ENCODE measurements at places on chromosomes 1 and 21. TPM values are rescaled to one million over a fixed set of nuclear protein-coding genes. Genes with fewer than 3 reads are reported as not detected.

The PLEKHN1 gene
- 1.1 TPM for total RNA-seq

The NUP210L gene
- total RNA-seq: 0.05 TPM

The FMO1 gene
- not detected for total RNA-seq

The ERICH3 gene
- total RNA-seq: not detected

The HMGCS2 gene
- total RNA-seq: not detected

The LAX1 gene
- total RNA-seq: 20.6 TPM

The CLCA1 gene
- total RNA-seq: not detected

The CD1E gene
- not detected for total RNA-seq

GRCh38 chr21:34080710-34081109 is 7.3 kb downstream of the MRPS6 start:
- DNase-seq: no peak

DNA sequence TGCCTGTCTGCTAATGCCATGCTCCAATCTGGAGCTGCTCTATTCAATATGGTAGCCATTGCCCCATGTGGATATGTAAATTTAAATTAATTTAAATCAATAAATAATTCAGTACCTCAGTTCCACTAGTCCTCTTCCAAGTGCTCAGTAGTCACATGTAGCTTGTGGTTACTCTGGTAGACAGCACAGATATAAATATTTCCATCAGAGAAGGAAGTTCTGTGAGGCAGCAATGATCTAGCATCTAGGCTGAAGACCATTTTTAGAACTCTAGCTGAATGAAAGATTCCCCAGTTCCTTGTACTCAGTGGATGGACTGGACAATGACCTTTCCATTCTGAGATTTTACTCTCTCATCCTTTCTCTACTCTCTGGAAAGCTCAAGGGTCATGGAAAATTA is 25.8 kb upstream of the CAPZB start:
- no peak for DNase-seq

DNA sequence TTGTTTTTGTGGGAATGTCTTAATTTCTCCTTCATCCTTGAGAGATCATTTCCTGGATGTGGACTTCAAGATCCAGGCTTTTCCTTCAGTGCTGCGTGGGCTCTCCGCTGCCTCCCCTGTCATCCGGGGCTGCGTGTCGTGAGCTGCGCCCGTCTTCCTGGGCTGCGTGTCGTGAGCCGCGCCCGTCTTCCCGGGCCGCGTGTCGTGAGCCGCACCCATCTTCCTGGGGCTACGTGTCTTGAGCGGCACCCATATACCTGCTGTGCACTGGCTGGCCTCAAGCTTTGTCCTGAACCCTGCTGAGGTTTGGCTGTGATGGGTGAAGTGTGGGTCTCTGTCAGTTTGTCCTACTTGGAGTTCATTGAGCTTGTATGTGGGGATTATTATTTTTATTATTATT is 55.1 kb downstream of the PCNT start:
- DNase-seq: no peak

DNA sequence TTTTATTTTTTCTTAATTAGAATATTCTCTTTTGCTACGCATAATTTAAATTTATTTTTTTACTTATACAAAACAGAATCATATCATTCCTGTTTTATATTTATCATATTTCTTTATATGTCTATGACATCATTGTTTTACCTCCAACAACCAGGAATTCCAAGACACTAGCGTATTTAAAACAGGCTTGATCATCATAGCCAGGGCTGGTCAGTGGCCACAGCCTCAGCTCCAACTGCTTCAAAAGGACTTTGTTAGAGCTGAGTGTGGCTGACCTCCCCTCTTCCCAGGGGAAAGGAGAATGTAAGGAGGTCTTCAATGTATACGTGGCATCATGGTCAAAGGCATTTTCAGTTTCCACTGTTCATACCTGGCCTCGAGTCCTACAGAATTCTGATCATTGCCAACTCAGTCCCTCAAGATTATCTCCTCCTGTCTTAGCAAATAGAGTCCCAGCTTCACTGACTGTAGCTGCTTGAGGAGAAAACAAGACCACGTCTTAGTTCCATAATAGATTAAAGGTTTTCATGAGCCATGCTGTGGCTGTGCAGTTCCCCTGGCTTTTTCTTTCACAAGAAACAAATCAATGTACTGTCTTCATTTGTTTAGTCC is 444.0 kb downstream of the PTPRC start:
- no peak for DNase-seq

DNA sequence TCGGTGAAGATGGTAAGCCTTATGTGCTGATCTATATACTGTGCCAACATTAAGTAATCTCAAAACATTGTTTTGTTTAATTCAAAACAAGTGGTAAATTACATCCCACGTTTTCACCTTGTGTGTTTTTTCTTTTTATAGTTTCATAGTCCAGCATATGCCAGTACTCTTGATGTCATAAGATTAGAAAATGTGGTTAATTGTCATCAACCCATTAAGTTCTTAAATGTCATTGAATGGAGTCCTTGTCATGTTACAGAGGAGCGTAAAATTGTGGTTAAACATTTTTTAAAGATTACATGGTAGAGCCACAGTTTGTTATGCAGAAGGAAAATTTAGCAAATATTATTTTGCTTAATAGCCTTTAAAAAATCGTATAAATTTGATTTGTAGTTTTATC is 93.1 kb downstream of the FNBP1L start:
- DNase-seq: no peak

- no peak for DNase-seq
These were observed 7.3 kb downstream of the RAP1GAP start for GRCh38 chr1:21661886-21662285.

DNA sequence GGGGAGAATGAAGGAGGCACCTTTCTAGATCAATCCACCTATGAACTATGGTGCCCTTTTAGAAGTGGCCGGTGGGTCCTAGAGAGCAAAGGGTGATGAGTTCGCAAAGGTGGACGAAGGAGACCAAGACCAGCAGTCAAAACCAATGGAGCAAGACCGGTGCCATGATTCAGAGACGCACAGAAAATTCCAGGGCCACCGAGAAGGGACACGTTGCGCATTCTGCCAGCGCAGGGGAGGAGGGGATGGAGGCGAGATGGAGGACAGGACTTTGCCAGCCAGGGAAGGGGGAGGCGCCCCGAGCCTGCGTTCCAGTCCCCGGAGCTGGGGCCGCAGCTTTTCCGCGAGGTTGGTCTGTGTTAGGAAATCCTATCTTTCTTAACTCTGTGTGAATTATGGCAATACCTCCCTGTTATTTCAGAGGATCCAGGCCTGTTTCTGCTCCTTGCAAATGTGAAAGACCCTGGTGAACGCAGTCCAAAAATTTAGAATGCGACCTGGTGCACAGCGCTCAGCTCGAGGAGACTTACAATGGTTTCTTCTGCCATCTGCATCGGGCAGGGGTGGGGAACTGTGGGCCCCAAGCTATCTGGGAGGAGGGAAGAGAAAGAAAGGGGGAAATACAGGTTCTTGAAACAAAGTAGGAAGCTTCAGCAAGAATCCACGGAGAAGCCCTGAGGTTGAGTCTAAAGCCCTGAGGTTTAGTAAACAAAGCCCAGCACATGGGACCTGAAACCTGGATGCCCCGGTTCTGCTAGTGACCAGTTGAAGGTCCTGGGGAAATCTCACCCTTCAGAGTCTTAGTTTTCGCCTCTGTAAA is 129.4 kb downstream of the MRPS6 start:
- no peak for DNase-seq

- DNase-seq: no peak
These were observed 35.5 kb downstream of the ZBTB17 start for GRCh38 chr1:15940110-15941043.

DNA sequence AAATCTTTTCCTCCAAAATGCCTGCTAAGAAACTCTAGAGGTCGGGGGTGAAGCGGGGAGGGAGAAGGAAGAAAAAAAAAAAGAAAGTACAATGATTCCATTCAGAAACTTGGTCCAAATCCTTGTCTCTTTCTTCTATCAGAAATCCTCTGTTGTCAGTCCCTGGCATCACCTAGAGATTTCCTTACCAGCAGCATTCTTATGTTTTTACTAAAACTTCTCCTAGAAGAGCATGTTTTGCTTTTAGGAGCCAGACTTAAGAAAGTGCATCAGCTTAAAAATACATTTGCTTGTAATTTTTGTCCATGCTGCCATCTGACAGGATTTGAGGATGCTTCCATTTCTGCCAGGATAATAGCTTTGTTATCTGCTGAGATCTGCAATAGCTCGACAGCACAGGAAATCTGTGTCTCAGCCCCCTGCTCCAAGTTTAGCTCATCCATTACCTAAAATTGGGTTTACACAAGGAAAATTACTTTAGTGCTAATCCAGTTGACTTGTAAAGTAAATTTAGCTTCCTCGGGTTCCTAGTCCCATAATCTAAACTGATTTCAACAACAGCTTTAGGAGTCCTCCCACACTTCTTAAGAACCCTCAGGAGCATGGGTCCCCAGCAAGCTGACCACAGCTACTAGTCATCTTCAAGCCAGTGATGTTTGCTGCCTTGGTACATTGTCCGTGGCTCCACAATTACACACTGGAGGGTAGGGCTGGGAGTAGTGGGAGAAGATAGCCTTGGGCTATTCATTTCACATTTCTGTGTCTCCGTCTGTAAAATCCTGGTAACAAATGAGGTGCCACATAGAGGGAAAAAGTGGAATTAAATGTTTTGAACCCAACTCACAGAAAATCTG is 92.3 kb upstream of the UBE2U start:
- DNase-seq: no peak

GRCh38 chr1:1614204-1614953 is 921 bp upstream of the MIB2 start:
- peak; percentile 81 for DNase-seq

DNA sequence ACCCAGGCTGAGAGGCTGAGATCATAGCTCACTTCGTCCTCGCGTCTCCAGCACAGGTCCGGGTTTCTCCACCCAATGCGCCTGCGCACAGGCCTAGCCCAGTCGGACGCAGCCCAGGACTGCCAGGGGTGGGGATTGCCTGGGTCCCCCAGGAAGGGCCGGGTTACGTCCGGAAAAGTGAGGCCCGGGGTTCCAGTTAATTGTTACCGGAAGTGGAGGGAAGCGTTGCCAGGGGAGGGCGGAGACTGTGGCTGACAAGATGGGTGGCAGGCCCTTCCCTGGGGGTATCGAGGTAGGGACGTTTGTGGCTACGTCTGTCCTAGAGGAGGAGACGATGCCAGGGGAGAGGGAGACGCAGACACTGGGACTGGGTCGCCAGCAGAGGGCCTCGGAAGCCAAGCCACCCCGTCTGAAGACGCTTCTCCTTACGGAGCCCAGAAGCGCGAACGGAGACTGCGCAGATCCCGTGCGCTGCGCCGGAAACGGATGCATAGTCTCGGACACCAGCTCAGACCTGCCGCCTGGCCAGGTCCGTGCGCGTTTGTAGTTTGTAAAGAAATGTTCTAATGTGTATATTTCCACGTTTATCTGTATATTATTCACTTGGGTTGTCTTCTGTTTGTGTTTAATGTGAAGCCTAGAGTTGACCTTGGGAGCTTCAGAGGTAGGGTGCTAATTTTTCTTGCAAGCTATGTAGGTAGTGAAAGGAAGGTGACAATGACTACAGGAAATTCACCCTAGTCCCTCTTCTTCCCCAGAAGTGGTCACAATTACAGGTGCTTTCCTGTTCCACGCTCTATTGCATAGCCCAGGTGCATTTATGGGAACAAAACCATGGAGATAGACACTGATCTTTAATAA is 7.3 kb downstream of the RSRP1 start:
- peak; percentile 96 for DNase-seq

GRCh38 chr1:36560177-36560576 is 77.5 kb upstream of the CSF3R start:
- DNase-seq: no peak

DNA sequence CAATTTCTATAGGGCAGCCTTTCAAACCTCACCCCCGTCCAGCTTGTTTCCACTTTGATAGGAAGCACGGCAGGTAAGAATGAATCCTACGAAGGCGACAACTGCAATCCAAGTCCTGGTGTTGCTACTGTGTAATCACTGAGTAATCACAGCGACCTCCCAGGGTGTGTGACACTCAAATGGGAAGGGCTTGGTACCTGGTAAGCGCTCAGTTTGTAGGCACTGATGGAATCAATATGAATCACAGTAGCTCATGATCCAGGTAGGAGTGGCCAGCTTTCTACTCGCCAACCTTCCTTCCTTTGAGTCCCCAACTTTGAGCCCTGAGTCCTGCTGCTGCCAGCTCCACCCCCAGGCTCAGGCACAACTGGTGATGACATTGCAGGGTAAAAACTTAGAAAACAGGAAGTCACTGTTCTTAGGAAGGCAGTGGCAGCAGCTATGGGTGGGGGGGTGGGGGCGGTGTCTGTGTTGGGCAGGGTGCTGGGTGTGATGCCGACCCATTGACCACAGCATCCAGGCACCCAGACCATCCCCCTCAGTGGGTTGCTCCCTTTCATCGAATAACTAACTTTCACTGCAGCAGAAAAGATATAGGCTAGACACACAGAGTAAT is 70.7 kb downstream of the CD247 start:
- peak; percentile 87 for DNase-seq

- no peak for DNase-seq
These were observed 31.5 kb downstream of the TRAPPC10 start for GRCh38 chr21:44043613-44044012.

Measured in activated CD4-positive, alpha-beta T cell treated with anti-CD3 and anti-CD28 coated beads for 36 hours (primary cell).